Progenitor cell of endocrine pancreas (in vitro differentiated cells): ENCODE measurements at places on chromosomes 7 and 10. TPM values are rescaled to one million over a fixed set of nuclear protein-coding genes. Genes with fewer than 3 reads are reported as not detected.

Gene FEZF1
- total RNA-seq = not detected in 2 replicates

Gene FOXP2
- total RNA-seq = 4.3 and 5.8 TPM in 2 replicates

Gene PON1
- total RNA-seq = 0.91 and 2.3 TPM in 2 replicates

Gene JMJD1C
- 117 and 121 TPM in 2 replicates for total RNA-seq

Gene CDNF
- 1.3 and 2.3 TPM in 2 replicates for total RNA-seq

Gene POMZP3
- 10.9 and 11.9 TPM in 2 replicates for total RNA-seq

- H3K36me3 ChIP-seq = no peaks in the 10 kb centered on the region
- no peak overlapping the region for H3K4me3 ChIP-seq
- no peak overlapping the region for H3K27ac ChIP-seq
- peaks cover 3% of the 10 kb centered on the region for H3K27me3 ChIP-seq
- H3K4me1 ChIP-seq = no peaks in the 10 kb centered on the region
Observed at GRCh38 chr7:72028267-72028666, 383.9 kb downstream of the CALN1 start.

DNA sequence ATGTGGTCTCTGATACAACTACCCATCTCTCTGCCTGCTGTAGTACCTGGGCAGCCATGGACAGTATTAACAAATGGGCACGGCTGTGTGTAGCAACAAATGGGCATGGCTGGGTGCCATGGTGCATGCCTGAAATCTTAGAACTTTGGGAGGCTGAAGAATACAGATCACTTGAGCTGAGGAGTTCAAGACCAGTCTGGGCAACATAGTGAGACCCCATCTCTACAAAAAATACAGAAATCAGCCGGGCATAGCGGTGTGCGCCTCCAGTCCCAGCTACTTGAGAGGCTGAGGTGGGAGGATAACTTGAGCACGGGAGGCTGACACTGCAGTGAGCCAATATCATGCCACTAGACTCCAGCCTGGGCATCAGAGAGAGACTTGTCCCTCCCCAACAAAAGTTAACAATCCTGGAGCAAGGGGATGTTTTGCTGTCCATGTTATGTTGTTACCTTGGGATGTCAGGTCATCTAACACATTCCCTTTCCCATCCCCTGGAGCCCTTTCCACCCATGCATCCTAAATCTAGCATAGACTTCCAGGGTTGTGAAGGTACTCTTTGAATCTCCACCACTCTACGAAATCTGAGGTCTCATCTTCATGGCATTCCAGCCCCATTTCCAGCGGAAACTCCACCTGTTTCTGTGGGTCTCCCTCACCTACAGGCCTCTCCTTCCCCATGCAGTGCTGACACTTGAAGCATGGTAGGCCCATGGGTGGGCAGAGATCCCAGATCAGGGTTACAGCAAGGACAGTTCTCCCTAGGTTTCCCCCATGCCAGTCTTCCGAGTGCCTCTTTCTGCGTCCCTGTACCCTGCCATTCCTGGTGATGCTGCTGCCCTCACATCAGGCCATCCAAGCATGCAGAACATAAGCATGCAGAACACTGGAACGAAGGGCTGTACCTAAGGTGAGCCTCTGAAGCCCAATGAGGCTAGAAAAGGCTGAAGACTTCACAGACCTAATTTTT, 13.1 kb downstream of the FXYD4 start:
- H3K4me1 ChIP-seq = peaks cover 5% of the 10 kb centered on the region
- peak overlapping the region; percentile 59 for H3K27ac ChIP-seq
- no peak for DNase-seq
- H3K27me3 ChIP-seq = no peaks in the 10 kb centered on the region
- H3K4me3 ChIP-seq = no peak overlapping the region

DNA sequence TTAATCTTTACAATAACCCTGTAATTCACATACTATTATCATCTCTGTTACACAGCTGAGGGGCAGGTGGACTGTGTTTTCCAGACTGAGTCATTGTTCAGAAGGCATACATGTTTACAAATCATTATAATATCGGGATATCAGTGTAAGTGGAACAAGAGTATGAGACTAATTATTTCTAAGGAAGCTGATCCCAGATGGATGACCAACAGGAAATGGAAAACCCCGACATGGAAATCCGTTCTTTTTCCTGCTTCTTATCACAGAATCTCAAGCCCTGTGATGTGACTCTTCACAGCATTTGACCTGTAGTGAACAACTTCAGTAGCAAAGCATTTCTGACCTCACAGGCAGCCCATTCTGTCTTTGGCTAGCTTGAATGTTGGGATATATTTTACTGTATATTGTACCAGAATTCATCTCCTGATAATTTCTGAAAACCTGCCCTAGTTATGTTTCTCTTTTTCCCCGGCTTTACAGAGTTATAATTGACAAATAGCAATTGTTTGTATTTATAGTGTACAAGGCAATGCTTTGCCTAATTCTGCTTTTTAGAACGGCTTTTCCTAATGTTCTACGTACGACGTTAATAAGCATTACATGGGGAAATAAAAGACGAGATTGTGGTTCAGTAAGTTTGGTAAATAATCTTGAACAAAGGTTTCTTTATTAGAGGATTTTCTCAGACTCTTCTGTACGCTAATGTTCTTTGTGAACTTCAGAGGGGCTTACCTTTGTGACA, 78.6 kb upstream of the SYPL1 start:
- no peaks in the 10 kb centered on the region for H3K4me1 ChIP-seq
- peaks cover 12% of the 10 kb centered on the region for H3K27me3 ChIP-seq
- DNase-seq = no peak
- H3K27ac ChIP-seq = no peak overlapping the region

GRCh38 chr10:98433881-98434732, 12.6 kb downstream of the HPS1 start:
- no peaks in the 10 kb centered on the region for H3K4me1 ChIP-seq
- no peaks in the 10 kb centered on the region for H3K27me3 ChIP-seq
- H3K36me3 ChIP-seq = peaks cover 55% of the 10 kb centered on the region
- H3K4me3 ChIP-seq = no peak overlapping the region
- DNase-seq = no peak

- DNase-seq = peak; percentile 46
- no peak overlapping the region for H3K4me3 ChIP-seq
- H3K27ac ChIP-seq = peak overlapping the region; percentile 78
- no peaks in the 10 kb centered on the region for H3K36me3 ChIP-seq
- H3K27me3 ChIP-seq = peaks cover 5% of the 10 kb centered on the region
Observed at GRCh38 chr10:3486346-3487065, 298.5 kb downstream of the KLF6 start.

DNA sequence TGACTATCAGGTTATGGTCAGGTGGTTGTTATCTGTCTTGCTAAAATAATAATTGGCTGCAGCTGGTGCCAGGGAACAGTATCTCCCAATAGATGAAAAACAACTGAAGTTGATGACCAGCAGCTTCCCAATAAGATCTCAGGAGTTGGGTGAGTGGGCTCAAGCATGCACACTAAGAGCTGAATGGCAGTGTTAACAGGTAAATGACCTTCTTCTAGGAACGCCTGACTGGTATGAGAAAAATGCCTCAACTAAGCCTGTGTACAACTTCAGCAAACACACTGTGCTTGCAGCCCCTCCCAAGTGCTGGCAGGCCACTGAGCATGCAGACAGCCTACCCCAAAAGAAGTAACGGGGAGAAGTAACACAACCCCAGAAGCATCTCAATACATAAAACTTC, 636.9 kb downstream of the ACTR3B start:
- H3K27ac ChIP-seq = no peak overlapping the region
- H3K36me3 ChIP-seq = no peaks in the 10 kb centered on the region
- no peaks in the 10 kb centered on the region for H3K4me1 ChIP-seq
- no peaks in the 10 kb centered on the region for H3K27me3 ChIP-seq
- no peak for DNase-seq
- no peak overlapping the region for H3K4me3 ChIP-seq

DNA sequence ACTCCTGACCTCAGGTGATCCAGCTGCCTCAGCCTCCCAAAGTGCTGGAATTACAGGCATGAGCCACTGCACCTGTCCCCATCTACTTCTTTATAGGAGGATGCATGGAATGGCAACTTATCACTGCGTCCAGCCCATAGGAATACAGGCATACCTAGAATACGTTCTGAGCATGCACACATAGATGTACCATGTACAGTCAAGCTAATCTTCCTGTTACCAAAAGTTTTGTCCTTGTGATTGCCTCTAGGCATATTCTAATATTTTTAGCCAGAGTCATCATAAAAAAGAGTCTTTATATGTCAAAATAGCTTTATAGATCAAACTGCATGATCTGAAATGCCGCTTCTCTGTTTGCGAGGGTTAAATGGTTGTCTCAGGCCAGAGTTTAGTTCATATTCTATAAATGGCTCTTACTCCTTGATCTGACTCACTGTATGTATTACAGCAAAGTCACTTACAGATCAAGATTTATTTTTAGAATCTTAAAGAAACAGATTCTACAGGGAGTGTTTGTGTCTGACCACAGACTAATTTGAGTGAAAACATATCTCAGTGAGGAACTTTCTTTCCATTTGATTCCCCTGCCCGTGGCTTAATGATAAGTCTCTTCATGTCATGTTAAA, 210.9 kb downstream of the CREB5 start:
- no peak overlapping the region for H3K27ac ChIP-seq
- H3K36me3 ChIP-seq = no peaks in the 10 kb centered on the region
- peaks cover 10% of the 10 kb centered on the region for H3K4me1 ChIP-seq
- DNase-seq = no peak
- H3K27me3 ChIP-seq = no peaks in the 10 kb centered on the region

GRCh38 chr7:116792813-116793212, 69.6 kb upstream of the CAPZA2 start:
- no peak for DNase-seq
- H3K36me3 ChIP-seq = peaks cover 34% of the 10 kb centered on the region
- H3K27me3 ChIP-seq = no peaks in the 10 kb centered on the region
- H3K27ac ChIP-seq = no peak overlapping the region
- no peak overlapping the region for H3K4me3 ChIP-seq

DNA sequence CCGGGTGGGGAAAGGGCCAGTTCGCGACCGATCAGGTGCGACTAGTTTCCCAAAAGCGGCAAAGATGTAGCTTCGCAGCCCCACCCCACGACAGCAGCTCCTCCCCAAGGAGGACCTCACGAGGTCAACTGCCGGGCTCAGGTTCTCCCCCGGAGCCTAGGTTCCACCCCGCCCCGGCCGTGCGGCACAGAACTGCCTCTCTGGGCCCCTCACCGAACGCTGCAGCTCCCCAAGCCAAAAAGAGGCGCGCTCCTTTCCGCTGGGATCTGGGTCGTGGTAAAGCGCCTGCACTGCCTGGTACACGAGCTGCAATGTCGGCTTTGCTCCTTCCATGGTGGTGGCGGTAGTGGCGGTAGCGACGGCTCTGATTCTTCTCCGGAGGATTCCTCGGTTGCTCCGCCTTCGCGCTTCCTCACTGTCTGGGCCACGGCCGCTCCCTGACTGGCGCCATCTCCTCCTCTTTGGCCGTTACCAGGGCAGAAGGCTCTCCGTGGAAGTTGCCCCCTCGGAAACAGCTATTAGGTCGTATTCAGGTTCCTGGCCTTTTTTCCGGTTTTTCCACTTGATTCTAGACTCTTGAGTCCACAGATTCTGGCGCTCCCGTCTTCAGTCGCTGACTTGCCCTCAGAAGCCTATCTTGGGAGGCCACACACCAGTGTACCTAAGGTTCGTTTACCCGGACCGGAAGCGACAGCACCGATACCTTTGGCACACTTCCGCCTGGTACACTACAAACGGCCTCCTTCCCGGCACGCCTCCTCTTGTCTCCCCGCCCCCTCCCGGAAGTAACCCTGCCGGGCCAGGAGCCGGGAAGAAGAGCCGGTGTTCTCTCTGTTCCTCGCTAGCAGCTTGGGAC, at the start of gene TNPO3:
TSS of gene TNPO3 (minus strand) at position 674 of the 856 bp plus-strand sequence. CDS start at position 333, 341 bp downstream.
- H3K27me3 ChIP-seq = peaks cover 7% of the 10 kb centered on the region

DNA sequence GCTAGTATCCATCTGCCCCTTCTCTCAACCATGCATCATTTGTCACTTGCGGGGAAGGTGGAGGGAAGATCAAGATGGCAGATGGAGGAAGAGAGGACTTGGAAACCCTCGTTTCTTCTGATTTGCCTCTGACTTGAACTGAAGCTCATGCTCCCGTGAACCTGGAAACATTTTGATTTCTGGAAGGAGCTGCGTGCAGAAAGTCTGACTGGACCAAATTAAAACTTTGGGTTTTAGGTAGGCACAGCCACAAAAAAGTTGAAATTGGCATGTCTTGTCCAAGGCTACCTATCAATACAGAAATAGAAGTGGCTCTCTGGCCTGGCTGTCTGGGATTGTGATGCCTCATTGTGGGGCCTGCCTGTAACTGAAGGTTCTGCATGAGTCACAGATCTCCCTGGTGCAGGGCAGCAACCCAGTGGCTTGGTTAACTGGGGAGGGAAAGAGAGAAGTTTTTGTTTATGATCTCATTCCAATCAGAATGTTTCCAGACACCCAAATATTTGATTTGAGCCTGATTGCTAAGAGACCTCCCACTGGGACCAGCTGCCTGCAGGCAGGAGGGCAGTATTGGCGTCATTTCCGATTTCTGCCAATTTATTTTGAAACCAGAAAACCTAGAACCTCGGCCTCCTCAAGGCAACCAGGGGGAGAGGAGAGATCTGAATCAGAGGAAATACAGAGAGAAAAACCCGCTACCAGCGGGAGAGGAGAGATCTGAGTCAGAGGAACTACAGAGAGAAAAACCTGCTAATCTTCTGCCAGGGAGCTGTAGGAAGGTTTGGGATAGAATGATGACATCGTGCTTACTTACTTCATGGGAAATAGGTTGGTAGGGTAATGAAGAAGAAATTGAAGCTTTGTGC, 363.6 kb downstream of the ANKRD30A start:
- no peak overlapping the region for H3K27ac ChIP-seq
- peaks cover 1% of the 10 kb centered on the region for H3K36me3 ChIP-seq
- no peaks in the 10 kb centered on the region for H3K4me1 ChIP-seq
- H3K27me3 ChIP-seq = no peaks in the 10 kb centered on the region
- no peak overlapping the region for H3K4me3 ChIP-seq
- no peak for DNase-seq

GRCh38 chr10:69961881-69962745, 90.5 kb upstream of the MACROH2A2 start:
- H3K27ac ChIP-seq = no peak overlapping the region
- H3K4me1 ChIP-seq = no peaks in the 10 kb centered on the region
- H3K27me3 ChIP-seq = peaks cover 13% of the 10 kb centered on the region
- H3K4me3 ChIP-seq = no peak overlapping the region
- no peaks in the 10 kb centered on the region for H3K36me3 ChIP-seq

DNA sequence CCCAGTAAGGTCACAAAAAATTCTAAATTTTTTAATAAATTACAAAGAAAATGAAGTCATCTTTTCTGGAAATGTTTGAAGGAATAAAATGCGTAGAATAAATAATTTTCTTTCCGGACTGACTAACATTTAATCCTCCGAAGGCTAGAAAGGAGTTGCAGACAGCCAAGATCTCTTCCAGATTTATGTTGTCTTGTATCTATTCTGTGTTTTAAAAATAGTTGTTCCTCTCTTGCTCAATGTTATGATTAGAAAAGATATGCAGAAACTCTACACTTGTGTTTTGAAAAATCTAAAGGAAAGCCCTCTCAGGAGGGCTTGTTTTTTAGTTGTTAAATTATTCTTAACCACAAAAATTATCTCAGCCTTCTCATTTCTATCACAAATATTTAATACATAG, 70.7 kb downstream of the MACC1 start:
- no peak for DNase-seq
- H3K4me1 ChIP-seq = peaks cover 12% of the 10 kb centered on the region
- no peak overlapping the region for H3K27ac ChIP-seq
- peaks cover 15% of the 10 kb centered on the region for H3K36me3 ChIP-seq
- H3K4me3 ChIP-seq = no peak overlapping the region

GRCh38 chr7:154512121-154512833, 460.1 kb downstream of the DPP6 start:
- no peak overlapping the region for H3K4me3 ChIP-seq
- no peak for DNase-seq
- peaks cover 1% of the 10 kb centered on the region for H3K36me3 ChIP-seq
- H3K4me1 ChIP-seq = no peaks in the 10 kb centered on the region
- no peaks in the 10 kb centered on the region for H3K27me3 ChIP-seq
- H3K27ac ChIP-seq = no peak overlapping the region
